ENCODE measurements at places on chromosomes 2 and 18.
A peak's percentile ranks its signal among the peaks of the same experiment; 100 is the strongest.

DNA sequence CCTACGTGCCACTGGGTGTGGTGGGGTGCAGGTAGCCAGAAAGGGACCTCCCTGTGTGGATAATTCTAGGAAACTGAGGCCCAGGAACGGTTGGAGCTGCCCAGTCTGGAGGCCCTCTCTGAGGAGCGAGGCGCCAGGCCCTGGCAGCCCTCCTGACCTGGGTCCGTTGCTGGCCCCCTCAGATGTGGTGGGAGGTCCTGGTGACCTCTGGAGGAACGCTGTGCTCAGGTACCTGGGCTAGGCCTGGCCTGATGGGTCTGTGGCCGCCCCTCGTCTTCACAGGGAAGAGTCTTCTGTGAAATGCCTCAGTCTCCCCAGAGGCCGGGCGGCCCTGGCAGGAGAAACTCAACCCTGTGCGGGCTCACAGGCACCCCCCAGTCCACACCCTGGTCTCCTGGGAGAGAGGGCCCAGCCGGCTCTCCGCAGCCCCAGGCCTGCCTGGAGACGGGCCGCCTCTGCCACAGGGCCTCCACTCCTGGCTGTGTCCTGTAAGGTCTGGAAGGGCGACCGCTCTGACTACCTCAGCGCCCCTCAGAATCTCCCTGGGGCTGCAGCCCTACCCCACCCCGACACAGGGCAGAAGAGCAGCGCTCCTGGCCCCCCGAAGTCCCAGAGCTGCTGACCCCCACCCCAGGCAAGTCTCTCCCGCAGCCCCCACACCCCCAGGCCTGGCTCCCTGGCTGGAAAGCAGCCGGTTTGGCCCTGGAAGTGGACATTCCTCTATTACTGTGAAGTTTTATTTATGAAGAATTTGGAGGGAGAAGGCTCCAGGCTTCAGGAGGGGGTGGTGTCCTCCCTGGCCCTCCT lies 3.7 kb downstream of the B3GNT7 start:
- no peak for DNase-seq

DNA sequence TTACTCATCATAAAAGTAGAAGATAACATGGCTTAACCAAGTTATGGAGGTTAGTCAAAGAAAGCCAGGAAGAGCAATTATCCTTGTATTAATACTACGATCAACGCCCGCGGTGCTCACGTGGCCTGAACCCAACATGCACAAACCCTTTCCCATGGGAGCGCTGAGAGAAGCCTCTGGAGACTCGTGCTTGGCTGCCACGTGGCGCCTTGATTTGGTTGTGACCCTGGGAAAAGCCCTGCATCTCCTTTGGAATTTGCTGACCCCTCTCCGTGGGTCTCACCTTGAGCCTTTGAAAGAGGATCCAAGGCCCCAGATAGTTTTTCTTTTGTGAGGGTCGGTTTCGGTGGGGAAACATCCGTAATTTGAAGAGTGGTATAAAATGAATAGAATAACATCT lies 255.6 kb downstream of the DCDC2C start:
- no peak for DNase-seq

DNA sequence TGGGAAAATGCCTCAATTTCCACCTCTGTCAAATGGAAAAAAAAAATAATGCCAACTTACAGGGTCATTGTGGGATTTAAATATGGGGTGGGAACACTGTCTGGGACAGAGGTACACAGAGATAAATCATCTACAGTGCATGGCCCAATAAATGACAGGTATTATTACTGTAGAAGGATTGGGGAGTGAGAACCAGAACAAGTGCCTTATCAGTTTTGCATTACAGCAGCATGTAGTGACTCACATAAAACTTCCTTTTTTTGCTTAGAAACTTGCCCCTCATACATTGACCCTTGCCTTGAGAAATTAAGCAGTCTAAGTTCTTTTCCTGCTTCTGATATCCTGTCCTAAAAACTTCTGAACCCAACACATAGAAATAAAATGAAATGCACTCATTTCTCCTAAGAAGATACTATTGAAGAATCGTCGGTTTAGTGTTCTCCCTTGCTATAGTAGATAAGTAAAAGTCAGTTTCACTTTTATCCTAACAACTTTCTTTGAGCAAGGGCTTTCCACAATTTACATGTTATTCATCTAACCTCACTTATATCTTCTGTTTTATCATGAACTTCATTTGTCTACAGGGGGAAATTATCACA lies 121.0 kb upstream of the HAAO start:
- DNase-seq, result peak; percentile 63

- DNase-seq, result no peak
Measured at GRCh38 chr2:98917031-98917471, 19.0 kb downstream of the CRACDL start.

GRCh38 chr2:42095923-42096408 lies 48.1 kb downstream of the PKDCC start:
- DNase-seq, result peak; percentile 44

GRCh38 chr18:57859314-57859713 lies 56.2 kb upstream of the ATP8B1 start:
- DNase-seq, result peak; percentile 25

GRCh38 chr2:218262237-218262600 lies 1.4 kb downstream of the GPBAR1 start:
- no peak for DNase-seq

DNA sequence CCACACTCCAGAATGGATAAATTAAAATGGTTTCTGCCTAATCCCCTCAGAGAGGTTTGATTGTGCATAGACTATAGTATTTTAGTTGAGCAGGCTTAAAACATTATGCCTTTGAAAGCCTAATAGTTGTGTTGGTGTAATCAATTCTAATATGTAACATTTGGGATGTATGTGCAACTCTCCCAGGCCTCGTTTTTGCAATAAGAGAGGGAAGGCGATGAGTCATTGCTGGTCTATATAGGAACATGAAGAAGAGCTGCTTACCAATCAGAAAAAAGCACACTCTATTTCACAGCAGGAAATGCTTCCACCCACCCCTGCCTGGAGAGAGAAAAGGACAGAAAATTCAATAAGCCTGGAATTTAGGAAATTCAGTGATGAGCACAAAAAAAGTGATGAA lies 1424.0 kb upstream of the PIK3C3 start:
- no peak for DNase-seq

GRCh38 chr2:2742726-2743125 lies 411.7 kb upstream of the MYT1L start:
- no peak for DNase-seq

DNA sequence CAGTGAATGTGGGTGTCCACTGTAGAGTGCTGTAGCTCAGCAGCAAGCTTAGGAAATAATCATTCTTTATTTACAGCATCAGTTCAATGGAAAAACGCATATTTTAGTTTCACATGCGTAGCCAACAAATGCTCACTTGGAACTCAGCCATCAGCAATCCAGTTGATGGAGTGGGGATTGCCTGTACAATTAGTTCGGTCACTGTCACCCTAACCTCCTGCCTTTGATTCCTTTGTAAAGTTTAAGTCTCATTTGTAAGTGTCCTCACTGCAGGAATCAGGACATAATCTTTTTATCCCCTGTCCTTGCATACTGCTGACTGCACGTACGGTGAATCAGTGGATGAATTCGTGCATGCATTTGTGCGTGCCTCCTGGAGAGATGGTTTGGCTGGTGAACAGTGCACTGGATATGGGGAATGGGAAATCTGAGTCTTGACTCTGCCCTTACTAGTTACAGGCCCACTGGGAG lies 55.9 kb downstream of the RAB31 start:
- no peak for DNase-seq

GRCh38 chr2:117726747-117727146 lies 87.7 kb upstream of the DDX18 start:
- no peak for DNase-seq

- DNase-seq, result no peak
Measured at GRCh38 chr2:15718103-15718943, 126.7 kb downstream of the DDX1 start.

DNA sequence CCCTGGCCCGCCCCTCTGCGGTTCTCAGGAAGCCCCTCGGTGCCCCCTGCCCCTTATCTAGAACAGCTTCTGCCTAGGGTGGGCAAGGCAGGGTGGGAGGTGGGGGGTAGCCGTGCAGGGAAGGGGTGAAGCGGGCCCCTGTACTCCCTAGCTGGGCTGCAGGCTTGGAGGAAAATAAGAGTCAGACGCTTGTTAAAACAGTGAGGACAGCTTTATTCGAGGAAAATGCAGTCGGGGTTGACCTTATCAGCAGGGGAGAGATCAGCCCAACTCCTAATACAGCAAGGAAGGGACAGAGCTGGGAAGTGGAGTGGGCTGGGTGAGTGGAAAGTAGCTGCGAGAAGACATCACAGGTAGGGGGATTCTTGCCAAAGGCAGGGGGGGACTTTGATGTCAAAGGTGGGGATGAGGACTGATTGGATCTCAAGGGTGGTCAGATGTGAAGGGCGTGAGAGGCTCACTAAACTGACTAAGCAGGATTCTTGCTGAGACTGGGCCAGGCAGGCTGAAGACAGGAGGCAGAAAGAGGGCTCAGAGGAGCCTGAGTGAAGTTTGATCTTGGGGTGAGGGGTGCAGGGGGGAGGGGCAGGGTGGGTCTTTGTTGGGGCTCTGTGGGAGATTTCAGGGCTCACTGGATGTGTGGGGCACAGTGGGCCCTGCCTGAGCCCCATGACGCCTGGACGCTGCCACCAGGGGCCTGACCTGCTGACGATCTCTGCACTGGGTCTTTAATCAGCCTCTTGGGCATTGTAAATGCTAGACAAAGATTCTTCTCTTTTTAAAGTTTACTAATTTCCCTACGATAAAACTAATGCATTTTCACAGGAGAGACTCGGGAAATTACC lies 29.9 kb downstream of the HPCAL1 start:
- DNase-seq, result peak; percentile 57

GRCh38 chr18:48943736-48944527 lies 6.8 kb downstream of the SMAD7 start:
- DNase-seq, result no peak

- no peak for DNase-seq
Measured at GRCh38 chr2:99079226-99079625, 62.3 kb upstream of the C2orf15 start.

GRCh38 chr18:3842844-3843243 lies 392.9 kb downstream of the TGIF1 start:
- no peak for DNase-seq

- peak; percentile 19 for DNase-seq
Measured at GRCh38 chr18:60411715-60412114, 39.1 kb upstream of the MC4R start.

- DNase-seq, result no peak
Measured at GRCh38 chr2:20537423-20538307, 90.8 kb downstream of the RHOB start.

DNA sequence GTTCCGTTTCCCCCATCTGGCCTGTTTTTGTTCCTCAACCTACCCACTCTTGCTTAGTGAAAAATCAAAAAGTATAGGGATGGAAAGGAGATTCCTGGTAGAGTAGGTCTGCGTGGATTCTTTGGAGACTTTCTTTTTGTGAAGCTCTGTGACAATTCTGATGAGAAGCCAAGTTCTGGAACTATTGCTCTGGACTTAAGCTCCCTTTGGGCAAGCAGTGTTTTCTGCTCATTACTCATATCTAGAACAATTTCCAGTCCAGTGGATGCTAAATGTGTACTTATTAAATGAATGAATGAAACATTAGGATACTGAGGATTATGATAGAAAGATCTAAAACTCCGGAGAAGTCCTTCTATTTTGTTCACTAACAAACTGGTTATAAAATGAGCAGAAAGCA lies 76.5 kb downstream of the SOCS6 start:
- DNase-seq, result no peak

DNA sequence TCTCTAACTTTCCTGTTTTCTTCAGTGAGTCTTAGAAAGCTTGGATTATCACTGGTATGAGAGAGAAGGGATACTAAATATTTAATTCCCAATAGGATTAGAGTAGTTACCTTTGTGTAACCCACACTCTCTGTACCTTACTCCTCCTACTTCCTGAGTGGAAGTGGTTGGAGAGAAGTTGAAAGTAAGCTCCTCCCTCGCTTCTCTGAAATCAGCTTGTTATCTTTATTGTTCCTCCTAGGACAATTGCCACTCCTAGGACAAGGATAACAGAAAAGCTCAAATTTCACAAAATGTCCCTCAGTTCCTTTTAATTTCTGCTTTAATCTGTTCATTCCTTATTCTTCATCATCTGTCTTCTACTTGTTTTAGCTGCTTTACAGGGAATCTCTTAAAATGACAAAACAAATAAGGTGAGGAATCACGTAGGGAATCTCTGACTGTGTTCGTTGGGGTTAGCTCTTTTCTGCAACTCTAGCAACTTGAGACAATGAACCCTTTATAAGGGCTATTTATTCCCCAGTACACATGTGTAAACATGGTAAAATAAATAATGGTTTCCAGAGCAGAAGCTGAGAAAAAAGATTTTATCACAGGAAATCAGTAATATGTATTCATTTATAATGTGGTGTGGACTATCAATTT lies 8.6 kb downstream of the ITPRID2 start:
- DNase-seq, result peak; percentile 61

GRCh38 chr2:24429197-24430074 lies 61.6 kb upstream of the NCOA1 start:
- no peak for DNase-seq

DNA sequence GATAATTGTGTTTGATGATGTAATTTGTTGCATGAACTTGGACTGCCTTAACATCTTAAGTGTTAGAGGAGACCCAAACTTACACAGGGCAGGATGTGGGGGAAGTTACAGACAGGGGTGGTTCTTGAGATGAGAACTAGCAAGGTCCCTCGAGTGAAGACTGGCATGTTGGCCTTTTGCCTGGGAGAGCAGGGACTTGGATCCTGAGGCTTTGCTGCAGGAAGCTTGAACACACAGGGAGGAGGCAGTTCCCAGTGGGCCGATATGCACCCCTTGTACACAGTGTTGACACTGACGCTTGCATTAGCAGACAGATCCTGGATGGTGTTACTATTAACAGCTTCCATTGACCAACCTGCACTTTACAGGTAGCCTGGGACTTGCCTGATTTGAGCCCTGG lies 47.5 kb downstream of the CHRNA1 start:
- DNase-seq, result no peak

GRCh38 chr2:241767464-241768250 lies 9.0 kb upstream of the GAL3ST2 start:
- no peak for DNase-seq

- DNase-seq, result no peak
Measured at GRCh38 chr18:425106-425745, 75.3 kb downstream of the COLEC12 start.

GRCh38 chr2:28630341-28630740 lies 121.3 kb upstream of the PPP1CB start:
- no peak for DNase-seq
